ENCODE measurements at places on chromosomes 6 and 20.

DNA sequence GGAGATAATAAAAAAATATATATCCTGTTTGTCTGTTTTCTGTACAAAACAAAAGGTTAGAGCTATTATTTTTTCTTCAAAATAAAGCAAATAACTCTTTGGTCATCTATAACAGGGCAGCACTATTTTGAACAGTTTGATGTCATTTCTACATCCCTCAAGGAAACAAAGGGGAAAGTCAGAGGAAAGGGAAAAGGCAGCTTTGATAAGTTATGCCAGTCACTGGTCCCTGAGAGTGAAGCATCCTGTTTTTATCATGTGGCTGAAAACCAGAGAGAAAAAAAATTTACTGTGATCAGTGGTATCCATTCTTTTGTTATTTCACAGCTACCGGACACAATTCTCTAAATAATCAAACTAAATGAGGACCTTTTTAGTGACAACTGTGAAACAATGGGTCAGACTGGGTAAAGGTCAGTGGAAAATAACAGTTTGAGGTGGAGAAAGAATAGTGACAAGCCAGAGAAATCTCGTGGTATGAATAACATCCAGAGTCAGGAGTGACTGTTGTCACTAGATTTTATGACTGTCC lies 356.0 kb downstream of the HDGFL1 start:
- no peak for DNase-seq
- no peak overlapping the region for H3K4me3 ChIP-seq

DNA sequence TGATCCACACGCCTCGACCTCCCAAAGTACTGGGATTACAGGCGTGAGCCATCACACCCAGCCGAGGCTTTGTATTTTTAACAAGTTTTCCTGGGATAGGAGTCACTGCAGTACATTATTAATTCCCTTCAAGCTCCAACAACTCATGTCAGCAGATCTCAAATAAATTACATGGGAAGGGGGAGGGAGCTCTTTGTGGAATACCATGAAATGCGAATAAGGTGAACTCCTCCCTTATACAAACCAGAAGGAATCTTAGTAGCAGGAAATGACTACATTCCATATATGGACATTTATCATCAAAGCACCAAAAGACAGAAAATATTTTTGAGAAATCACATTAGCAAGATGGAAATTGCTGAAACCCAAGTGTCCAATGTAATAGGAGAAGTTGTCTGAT lies 2.9 kb downstream of the GSS start:
- H3K4me3 ChIP-seq, result no peak overlapping the region
- H3K27ac ChIP-seq, result no peak overlapping the region
- no peak for DNase-seq
- H3K36me3 ChIP-seq, result peaks cover 3% of the 10 kb centered on the region

- no peaks in the 10 kb centered on the region for H3K27me3 ChIP-seq
- H3K4me3 ChIP-seq, result no peak overlapping the region
- H3K4me1 ChIP-seq, result no peaks in the 10 kb centered on the region
Measured at GRCh38 chr20:15069355-15069754, 731.9 kb upstream of the FLRT3 start.

GRCh38 chr20:17499041-17499440 lies 32.1 kb downstream of the BFSP1 start:
- no peak for DNase-seq
- H3K4me1 ChIP-seq, result peaks cover 6% of the 10 kb centered on the region
- no peaks in the 10 kb centered on the region for H3K36me3 ChIP-seq
- no peak overlapping the region for H3K27ac ChIP-seq

GRCh38 chr20:32134026-32134425 lies 24.5 kb downstream of the TM9SF4 start:
- no peak overlapping the region for H3K27ac ChIP-seq
- no peaks in the 10 kb centered on the region for H3K27me3 ChIP-seq
- no peak overlapping the region for H3K4me3 ChIP-seq
- DNase-seq, result no peak

DNA sequence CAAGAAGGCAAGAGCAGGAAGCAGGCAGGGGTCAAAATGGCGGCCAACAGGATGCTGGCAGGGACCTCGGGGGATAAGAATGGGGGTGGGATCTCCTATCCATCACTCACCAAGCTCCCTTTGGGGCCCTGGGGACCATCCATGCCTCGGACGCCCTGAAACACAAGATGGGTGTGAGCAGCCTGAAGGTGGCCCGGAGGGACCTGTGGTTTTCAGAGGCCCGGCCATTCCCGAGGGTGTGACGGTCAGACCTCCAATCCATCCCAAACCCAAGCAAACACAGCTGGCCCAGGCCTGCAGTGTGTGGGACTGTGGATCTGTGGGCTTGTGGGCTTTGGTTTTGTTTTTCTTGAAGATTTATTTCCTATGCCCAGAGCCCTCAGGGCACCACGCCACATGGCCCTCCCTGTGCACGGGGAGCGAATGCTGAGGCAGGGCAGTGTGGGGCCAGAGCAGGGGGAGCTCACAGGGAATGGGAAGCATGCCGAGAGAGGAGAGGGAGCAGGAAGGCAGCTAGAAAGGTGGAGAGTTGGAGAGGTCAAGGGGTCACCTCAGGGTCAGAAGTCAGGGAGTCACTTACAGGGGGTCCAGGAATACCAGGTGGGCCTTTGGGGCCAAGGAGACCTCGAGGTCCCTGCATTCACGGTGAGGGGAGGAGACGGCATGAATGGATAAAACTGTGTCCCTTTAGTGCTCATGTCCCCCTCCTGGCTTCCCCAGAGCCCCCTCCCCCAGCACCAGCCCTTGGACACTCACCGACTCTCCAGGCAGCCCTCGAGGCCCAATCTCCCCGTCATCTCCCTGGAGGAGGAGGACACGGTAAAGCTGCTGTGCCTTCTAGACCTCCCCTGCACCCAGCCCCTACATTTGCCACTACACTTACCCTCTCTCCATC lies 14.5 kb downstream of the COL11A2 start:
- H3K4me3 ChIP-seq, result no peak overlapping the region
- no peaks in the 10 kb centered on the region for H3K4me1 ChIP-seq
- no peaks in the 10 kb centered on the region for H3K27me3 ChIP-seq
- H3K27ac ChIP-seq, result no peak overlapping the region
- no peaks in the 10 kb centered on the region for H3K36me3 ChIP-seq

DNA sequence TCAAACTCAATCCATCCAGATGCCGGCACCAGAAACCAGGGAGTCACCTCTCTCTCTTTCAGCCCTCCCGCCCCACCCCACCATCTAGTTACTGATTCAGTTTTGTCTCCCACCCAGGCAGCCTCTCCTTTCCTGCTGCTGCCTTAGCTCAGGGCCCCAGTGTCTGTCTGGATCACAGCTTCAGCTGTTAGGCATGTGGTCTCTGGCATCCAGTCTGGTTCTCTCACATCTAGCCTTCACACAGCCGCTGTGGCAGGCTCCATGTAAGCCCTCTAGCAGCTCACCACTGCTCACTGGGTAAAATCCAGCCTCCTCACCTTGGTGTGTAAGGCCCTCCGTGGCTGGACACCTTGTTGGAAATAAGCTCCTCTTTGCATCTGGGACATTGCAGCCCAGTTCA lies 21.3 kb downstream of the AARS2 start:
- H3K4me3 ChIP-seq, result no peak overlapping the region
- H3K27me3 ChIP-seq, result peaks cover 78% of the 10 kb centered on the region
- H3K27ac ChIP-seq, result no peak overlapping the region

GRCh38 chr6:44869321-44869897 lies 458.7 kb upstream of the RUNX2 start:
- H3K4me3 ChIP-seq, result no peak overlapping the region
- DNase-seq, result no peak
- H3K4me1 ChIP-seq, result no peaks in the 10 kb centered on the region
- H3K27ac ChIP-seq, result no peak overlapping the region
- H3K27me3 ChIP-seq, result no peaks in the 10 kb centered on the region
- H3K36me3 ChIP-seq, result no peaks in the 10 kb centered on the region

- H3K4me1 ChIP-seq, result no peaks in the 10 kb centered on the region
- H3K27me3 ChIP-seq, result no peaks in the 10 kb centered on the region
- H3K27ac ChIP-seq, result no peak overlapping the region
Measured at GRCh38 chr6:71229477-71229876, 59.1 kb upstream of the OGFRL1 start.

DNA sequence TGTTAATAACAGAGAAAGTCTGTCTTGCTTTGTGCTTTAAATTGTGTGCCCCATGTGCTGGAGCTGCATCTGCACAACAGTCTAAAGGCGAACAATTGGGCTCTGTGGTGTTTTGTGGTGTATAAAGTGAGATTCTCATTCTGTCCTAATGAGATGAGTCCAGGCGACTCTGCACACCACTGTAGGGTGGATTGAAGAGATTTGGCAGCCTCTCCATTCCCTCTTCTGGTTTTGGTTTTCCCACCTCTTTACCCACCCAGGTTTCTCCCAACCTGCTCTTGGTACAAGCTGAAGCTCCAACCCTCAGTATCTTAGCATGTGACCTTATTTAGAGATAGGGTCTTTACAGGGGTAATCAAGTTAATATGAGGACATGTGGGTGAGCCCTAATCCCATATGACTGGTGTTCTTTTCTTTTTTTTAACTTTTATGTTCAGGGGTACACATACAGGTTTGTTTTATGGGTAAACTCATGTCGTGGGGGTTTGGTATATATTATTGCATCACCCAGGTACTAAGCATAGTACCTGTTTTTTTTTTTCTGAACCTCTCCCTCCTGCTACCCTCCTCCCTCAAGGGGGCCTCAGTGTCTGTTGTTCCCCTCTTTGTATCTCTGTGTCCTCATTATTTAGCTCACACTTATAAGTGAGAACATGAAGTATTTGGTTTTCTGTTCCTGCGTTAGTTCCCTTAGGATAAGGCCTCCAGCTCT lies 217.6 kb upstream of the DTNBP1 start:
- H3K36me3 ChIP-seq, result no peaks in the 10 kb centered on the region
- no peaks in the 10 kb centered on the region for H3K27me3 ChIP-seq
- DNase-seq, result no peak
- H3K4me1 ChIP-seq, result peaks cover 10% of the 10 kb centered on the region
- no peak overlapping the region for H3K4me3 ChIP-seq
- H3K27ac ChIP-seq, result no peak overlapping the region

DNA sequence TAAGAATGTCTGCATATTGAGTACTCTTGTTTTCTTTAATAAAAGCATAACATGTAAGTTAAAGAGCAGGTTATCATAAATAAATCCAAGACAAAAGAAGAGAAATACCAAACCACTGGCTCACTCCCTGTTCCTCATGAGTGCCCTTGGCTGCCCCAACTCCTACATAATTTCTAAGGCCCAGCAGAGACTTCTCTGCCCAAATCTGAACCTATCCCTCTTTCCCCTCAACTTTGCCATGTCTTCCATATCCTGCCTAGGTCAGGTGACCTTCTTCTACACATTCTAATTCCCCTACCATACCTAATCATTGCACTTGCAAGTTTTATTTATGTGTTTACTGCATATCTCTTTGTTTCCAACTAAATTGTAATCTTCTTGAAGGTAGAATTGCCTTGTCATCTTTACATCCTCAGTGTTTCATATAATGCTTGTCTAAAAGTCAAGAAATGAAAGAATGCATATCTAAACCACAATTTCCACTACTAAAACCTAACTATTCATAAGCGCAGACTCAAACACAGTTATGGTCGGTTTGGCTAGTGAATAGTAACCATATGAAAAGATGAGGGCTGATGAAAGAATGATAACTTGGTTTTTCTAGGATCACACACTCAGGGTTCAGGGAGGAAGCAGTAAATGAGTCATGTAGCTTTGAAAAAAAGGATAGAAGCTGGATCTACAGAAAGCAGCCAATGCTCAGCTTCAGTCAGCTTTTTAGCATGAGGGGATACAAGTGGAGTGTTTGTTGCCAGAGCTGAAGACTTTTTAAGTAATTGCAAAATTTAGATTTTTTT lies 53.3 kb upstream of the EYA4 start:
- H3K4me3 ChIP-seq, result no peak overlapping the region
- H3K27ac ChIP-seq, result no peak overlapping the region
- H3K36me3 ChIP-seq, result no peaks in the 10 kb centered on the region
- DNase-seq, result no peak
- no peaks in the 10 kb centered on the region for H3K4me1 ChIP-seq
- no peaks in the 10 kb centered on the region for H3K27me3 ChIP-seq

GRCh38 chr6:129269076-129269475 lies 386.1 kb downstream of the LAMA2 start:
- no peaks in the 10 kb centered on the region for H3K27me3 ChIP-seq
- no peaks in the 10 kb centered on the region for H3K36me3 ChIP-seq
- H3K27ac ChIP-seq, result no peak overlapping the region
- H3K4me1 ChIP-seq, result no peaks in the 10 kb centered on the region

GRCh38 chr20:23362392-23363256 lies 642 bp downstream of the GZF1 start:
- no peak for DNase-seq
- peaks cover 6% of the 10 kb centered on the region for H3K36me3 ChIP-seq
- H3K4me1 ChIP-seq, result peaks cover 11% of the 10 kb centered on the region
- peak overlapping the region; percentile 79 for H3K4me3 ChIP-seq

- no peak overlapping the region for H3K27ac ChIP-seq
- no peaks in the 10 kb centered on the region for H3K36me3 ChIP-seq
- H3K27me3 ChIP-seq, result no peaks in the 10 kb centered on the region
- no peak for DNase-seq
- no peak overlapping the region for H3K4me3 ChIP-seq
Measured at GRCh38 chr6:33718713-33719112, 7.2 kb upstream of the UQCC2 start.

DNA sequence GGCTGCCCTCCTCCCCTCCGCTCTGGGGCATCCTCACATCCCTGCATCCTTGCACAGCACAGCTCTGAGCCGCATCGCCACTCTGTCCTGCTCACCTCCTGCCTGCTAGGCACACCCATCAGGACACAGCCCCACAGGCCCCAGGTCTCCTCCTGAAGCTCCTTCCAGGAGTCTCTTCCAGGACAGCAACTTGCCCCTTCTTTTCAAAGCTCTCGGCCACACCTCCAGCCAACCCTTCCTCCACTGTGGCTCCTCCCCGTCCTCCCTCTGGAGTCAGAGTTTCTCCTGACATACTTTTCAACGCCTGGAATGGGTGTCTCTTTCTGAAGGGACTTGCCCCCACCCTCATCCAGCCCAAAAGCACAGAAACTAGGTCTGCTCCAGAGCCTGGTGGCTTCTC lies 77.3 kb downstream of the SLC23A2 start:
- H3K36me3 ChIP-seq, result no peaks in the 10 kb centered on the region
- H3K4me1 ChIP-seq, result no peaks in the 10 kb centered on the region
- no peak overlapping the region for H3K4me3 ChIP-seq
- no peak for DNase-seq
- no peak overlapping the region for H3K27ac ChIP-seq

DNA sequence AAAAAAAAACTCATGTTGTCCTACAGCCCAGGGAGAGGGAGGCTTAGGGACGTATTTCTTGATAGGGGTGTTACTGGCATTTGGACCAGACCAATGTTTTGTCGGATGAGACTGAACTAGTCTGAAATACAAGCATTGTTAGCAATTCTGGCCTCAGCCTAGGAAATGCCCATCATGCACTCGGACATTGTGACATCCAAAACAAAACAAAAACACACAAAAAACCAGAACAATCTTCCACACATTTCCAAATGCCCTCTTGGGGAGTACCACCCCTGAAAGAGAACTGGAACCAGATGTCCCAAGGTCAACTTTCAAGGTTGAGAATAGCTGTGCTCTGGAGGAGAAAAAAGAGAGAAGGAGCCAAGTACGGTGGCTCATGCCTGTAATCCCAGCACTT lies 299.1 kb upstream of the JARID2 start:
- H3K27ac ChIP-seq, result no peak overlapping the region
- peaks cover 15% of the 10 kb centered on the region for H3K4me1 ChIP-seq
- no peak for DNase-seq
- no peaks in the 10 kb centered on the region for H3K27me3 ChIP-seq
- no peaks in the 10 kb centered on the region for H3K36me3 ChIP-seq
- no peak overlapping the region for H3K4me3 ChIP-seq

All from thymus (tissue), 14 donors.